ENCODE measurements at places on chromosomes 3 and 15.
A peak's percentile ranks its signal among the peaks of the same experiment; 100 is the strongest.

- DNase-seq: no peak
Observed at GRCh38 chr3:69370901-69371301, 15.0 kb downstream of the FRMD4B start.

DNA sequence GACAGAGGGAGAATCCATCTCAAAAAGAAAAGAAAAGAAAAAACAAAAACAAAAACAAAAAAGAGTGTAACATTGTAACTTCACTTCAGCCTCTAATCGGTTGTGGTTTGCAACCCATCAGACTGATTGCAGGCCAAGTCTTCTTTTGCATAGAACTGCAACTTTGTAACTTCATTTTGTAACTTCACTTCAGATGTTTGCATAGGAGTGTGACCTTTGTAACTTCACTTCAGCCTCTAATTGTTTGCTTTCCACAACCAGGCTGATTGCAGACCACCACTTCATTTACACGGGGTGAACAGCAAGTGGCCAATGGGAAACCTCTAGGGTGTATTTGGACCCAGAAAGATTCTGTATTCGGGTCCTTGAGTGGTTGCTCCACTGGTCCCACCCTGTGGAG, 79.1 kb upstream of the CHMP2B start:
- no peak for DNase-seq

- no peak for DNase-seq
Observed at GRCh38 chr3:34364335-34364734, 565.9 kb downstream of the PDCD6IP start.

DNA sequence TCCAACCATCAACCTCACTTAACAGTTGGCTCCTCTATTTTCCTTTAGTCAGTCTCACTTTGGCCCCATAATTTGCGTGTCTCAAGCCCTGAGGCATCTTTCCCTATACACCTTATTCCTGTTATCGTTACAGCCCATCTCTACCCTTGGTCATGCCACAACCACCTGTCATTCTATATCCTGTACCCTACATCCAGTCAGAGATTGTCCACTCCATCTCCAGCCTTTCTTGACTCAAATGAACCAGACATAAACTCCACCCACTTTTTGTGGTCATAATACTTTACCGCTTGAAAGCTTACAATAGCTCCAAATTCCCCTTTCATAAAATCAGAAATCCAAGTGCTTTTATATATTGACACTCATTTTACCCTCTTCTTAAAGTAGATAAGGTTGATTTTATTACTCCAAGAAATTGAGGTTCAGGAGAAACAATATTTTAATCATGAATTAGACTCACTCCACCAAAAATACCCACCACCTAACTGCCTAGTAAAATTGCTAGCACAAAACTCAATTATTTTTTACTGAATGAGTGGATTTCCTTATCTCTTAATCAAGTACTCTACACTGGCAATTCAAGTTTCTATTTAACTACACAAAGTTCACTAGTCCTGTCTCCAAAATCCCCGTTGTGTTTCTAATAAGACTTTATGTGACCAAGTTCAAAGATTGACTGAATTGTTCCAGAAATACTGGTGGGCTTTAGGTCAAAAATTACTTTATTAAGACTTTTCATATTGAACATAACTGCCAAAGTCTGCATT, 9.1 kb downstream of the CCR4 start:
- no peak for DNase-seq

DNA sequence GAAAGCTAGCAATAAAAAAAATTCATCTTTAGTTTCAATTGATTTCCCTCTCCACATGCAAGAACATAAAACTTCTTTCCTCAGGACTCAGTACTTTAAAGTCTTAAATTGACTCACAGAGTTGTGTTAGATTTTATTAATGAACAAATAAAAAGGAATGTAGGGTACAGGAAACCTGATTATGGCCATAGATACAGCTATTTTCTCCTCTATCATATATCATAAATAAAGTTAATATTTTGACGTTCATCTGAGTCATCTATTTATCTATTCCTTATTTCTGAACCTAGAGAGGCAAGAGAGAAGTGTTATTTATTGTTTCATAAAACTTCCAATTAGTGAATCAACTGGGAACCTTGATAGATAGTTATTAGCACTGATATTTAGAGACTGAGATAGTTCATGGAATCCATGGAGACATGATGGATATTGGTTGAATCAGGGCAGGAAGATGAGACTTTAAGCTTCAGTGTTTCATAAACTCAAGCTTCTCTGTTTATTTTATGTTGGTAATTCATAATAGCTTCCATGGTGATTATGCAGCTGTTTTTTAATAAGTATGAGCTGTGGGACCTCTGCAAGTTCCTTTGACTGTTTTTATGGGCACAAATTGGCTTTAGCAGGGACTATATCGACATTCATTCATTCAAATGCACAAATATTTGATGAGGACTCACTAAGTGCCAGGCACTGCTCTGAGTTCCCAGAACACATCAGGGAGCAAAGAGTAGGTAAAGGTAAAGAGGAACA, 143.5 kb upstream of the TGFBR2 start:
- no peak for DNase-seq

DNA sequence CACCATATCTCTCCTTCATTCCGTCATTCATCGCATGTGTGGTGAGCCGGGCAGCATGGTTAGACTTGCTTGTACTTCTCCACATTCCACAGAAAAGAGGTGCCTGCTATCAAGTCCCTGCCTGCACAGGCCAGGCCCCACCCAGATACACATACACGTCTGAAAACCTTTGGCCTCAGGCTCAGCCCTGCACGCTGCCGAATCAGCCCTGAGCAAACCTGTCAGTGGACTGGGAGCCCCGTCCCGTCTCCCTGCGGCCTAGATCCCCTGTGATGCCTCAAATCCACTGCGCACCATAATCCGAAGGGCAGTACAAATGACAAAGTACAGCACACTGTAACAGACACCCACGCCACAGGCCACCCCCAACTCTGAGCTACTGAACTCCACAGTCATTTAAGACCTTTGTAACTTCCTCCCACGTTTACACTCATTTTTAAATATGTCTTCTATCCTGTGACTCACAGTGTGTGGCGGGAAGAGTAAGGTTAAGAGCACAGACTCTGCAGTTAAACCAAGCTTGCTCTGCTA, 67.1 kb downstream of the MB21D2 start:
- DNase-seq: no peak

- DNase-seq: no peak
Observed at GRCh38 chr3:35291471-35292236, 347.7 kb upstream of the ARPP21 start.

DNA sequence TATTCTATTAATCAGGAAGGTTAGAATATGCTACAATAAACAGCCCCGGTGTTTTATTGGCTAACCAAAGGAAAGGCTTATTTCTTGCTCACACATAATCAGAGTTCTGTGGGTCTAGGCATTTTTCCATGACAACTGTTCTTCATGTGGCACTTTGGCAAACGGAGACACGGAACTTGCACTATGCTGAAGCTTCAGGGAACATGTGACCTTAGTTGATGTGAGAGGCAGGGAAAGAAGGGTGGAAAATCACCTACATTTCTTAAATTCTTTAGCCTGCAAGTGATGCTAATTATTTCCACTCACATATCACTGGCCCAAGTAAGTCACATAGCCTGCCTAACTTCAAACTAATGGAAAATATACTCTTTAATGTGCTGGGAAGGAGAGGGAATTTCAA, 344.6 kb downstream of the SV2B start:
- DNase-seq: no peak

GRCh38 chr3:141368925-141369794, 856 bp downstream of the ZBTB38 start:
- no peak for DNase-seq

DNA sequence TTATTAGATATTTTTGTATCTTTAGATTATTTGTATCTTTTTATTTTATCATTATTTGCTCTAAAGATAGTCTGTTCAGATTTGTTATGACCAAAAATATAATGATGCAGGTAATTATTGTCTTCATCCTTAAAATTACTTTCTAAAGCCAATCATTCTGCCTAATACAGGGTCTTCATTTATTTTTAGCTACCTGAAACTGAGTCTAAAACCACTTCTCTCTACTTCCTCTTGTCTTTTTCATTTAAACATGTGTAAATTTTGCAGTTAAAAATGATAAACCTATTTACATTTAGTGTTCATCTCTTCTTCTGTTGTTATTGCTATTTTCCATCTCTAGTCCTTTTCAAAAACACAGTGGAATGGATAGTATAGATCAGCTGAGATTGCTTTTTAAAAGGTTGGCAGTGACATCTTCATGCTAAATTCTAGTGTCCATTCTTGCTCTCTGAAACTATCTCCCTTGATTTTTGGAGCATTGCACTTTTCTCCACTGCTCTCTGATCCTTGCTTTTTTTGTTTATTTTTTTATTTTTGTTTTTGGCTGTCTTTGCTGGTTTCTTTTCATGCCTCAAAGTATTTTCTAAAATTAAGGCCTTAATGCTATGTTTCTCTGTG, 91.8 kb downstream of the UBE2E2 start:
- no peak for DNase-seq

GRCh38 chr3:174957081-174957480, 97.9 kb downstream of the NAALADL2 start:
- no peak for DNase-seq

DNA sequence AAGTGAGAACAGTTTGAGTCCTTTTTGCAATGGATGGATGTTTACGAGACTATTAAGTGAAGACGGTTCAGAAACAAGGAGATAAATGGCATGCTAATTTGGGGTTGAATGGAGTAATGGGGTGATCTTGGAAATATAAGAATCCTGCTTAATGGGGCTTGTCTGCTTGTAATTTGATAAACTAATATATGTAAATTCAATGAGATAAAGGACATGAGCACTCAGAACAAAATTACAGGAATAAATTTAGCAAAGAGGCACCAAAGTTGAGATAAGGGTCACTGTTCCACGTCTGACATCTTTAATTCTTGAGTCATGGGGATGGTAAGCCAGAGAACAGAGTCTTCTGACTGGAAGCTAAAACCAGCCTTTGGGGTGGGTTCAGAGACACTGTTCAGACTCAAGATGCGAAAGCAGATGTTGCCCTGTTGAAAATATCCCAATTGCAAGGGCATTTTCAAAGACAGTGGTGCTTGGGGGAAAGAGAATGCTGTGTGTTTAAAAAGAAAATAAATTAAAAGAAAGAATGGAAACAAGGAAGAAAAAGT, 67.8 kb upstream of the CHRNB4 start:
- DNase-seq: no peak

GRCh38 chr3:190541008-190541407, 27.1 kb downstream of the IL1RAP start:
- no peak for DNase-seq

- no peak for DNase-seq
Observed at GRCh38 chr15:29986946-29987345, 95.8 kb upstream of the GOLGA8J start.

DNA sequence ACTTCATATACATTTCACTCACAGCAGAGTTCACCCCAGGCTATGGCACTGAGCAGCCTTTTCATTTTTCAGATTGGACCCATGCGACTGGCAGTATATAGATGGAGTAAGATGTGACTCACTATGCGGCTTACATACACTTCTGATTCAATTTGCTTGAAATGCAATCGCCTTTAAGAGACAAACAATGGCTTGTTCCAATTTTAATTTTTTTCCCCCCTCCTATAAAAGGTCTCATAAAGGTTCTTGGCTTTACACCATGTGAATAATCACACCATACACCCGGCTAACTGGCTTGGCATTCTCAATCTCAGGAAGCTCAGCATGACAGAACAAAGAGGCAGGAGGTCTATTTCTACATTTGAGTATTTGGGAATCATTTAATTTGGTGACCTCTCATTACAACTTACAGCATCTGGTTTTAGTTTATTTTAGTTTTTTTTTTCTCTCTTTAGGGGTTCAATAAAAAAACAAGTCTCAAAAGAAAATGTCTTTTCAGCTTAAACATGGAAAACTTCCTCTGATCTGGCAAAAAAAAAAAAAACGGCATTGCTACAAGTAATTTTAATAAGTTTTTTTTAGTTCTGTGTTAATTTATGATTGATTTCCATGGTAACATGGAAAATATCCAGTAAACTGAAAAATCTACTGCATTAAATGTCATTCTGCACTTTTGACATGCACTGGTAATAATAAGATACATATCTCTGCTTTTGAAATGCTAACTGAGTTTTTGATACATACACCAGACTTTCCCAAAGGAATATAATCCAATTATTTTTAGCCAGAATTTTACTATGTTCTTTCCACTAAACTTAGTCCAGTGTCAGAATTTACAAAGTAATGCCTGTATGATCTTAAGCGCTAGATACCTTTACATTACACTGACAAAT, 38.8 kb downstream of the GADL1 start:
- DNase-seq: no peak

DNA sequence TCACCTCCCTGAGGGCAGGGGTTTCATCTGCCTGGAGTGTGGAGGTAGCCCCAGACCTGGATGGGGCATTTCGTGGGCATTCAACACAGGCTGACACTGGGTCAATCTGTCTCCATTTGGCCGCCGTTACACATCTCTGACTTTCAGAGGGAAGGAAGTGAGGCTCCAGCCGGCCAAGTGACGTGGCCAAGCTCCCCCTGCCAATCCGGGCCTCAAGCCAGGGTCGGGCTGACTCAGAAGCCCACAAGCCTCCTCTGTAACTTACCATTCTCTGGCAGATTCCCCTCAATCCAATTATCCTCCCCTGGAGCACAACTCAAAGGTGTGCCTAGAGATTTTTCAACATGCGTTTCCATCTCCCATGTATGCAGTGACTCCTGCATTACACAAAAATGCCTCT, 227.6 kb downstream of the KLF13 start:
- DNase-seq: peak; percentile 75

DNA sequence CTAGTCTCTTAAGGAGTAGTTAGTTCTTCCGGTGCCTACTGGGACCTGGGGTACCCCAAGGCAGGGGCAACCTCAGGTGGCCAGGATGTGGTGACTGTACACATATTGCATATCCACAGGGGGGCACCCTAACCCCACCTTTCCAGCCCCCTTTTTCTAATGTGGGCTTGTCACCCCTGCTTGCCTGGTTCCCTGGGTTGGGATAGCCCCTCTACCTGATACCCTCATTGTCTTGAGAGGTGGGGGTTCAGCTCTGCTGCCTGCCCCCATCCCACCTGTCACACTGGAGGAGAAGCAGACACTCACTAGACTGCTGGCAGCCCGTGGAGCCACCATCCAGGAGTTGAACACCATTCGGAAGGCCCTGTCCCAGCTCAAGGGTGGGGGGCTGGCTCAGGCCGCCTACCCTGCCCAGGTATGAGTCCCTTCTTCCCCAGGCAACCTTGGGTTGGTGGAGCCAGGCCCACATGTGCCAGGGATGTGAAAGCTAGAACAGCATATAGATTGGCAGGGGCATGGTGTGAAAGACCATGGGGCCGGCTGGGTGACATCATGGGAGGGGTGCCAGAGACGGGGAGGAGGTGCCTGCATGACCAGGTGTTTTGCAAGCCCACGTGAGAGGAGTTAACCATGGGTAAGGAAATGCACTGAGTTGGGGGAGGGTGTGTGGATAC, 4.0 kb downstream of the GLYCTK start:
- no peak for DNase-seq

GRCh38 chr3:107198581-107199181, 178.6 kb upstream of the CCDC54 start:
- DNase-seq: peak; percentile 70

- no peak for DNase-seq
Observed at GRCh38 chr15:51283026-51283425, 55.4 kb downstream of the CYP19A1 start.
